Activated naive CD8-positive, alpha-beta T cell treated with anti-CD3 and anti-CD28 coated beads, Interleukin-2, amount 10 ng/mL, durations not matched to agents 7 days and 5 days (primary cell): ENCODE measurements at places on chromosomes 1 and 21.

DNA sequence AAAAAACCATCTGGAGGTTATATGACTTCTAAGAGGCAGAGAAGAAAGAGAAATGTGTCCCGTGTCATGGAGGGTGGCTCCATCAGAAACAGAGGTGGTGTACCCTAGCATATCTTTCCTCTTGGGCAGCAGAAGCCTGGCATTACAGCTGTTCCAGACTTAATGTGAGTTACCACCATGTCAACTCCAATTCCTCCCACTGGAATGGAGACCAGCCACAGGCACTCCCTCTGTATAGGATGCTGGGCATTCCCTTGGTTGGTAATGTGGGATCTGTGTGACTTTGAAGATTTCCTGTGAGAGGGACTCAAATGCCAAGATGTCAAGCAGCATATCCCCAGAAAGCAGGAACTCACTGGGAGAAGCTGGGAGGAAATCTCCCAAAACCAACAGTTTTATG is 77.1 kb upstream of the COG2 start:
- H3K27me3 ChIP-seq = peaks cover 18% of the 10 kb centered on the region
- no peaks in the 10 kb centered on the region for H3K36me3 ChIP-seq
- no peak overlapping the region for H3K27ac ChIP-seq
- DNase-seq = no peak

- H3K4me1 ChIP-seq = no peaks in the 10 kb centered on the region
- peaks cover 2% of the 10 kb centered on the region for H3K27me3 ChIP-seq
- H3K36me3 ChIP-seq = peaks cover 2% of the 10 kb centered on the region
- no peak overlapping the region for H3K27ac ChIP-seq
Measured at GRCh38 chr1:9150582-9151327, 21.9 kb upstream of the GPR157 start.

GRCh38 chr1:172466795-172467407 is 23.0 kb upstream of the PIGC start:
- H3K4me3 ChIP-seq = no peak overlapping the region
- no peak for DNase-seq
- peaks cover 6% of the 10 kb centered on the region for H3K4me1 ChIP-seq

DNA sequence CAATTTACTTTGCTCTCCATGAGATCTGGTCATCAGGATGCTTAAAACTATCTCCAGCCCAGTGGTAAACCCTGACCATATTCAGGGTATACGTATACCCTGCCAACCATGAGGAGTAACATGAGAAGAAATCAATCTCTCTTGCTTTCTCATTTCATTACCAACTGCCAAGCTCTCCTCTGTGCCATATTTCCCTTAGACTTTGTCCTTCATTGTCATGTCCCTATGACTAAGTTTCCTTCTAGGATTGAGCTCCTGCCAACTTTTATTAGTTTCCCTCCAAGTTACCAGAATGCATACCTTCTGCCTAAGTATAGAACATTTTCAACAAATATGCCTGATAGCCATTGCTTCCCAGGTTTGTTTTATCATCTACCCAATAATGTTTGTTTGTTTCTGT is 1113.9 kb upstream of the B3GALT2 start:
- H3K4me3 ChIP-seq = no peak overlapping the region
- no peak overlapping the region for H3K27ac ChIP-seq
- no peaks in the 10 kb centered on the region for H3K27me3 ChIP-seq
- DNase-seq = no peak
- peaks cover 2% of the 10 kb centered on the region for H3K36me3 ChIP-seq

GRCh38 chr1:1853593-1854257 is 37.2 kb downstream of the GNB1 start:
- peak overlapping the region; percentile 9 for H3K27ac ChIP-seq
- peaks cover 13% of the 10 kb centered on the region for H3K36me3 ChIP-seq
- no peaks in the 10 kb centered on the region for H3K27me3 ChIP-seq
- H3K4me1 ChIP-seq = peaks cover 28% of the 10 kb centered on the region
- DNase-seq = no peak

- peak overlapping the region; percentile 63 for H3K27ac ChIP-seq
- no peak for DNase-seq
- H3K4me1 ChIP-seq = peaks cover 41% of the 10 kb centered on the region
- no peaks in the 10 kb centered on the region for H3K27me3 ChIP-seq
- H3K36me3 ChIP-seq = no peaks in the 10 kb centered on the region
Measured at GRCh38 chr1:101264697-101265096, 27.9 kb downstream of the S1PR1 start.

- peaks cover 5% of the 10 kb centered on the region for H3K36me3 ChIP-seq
- peaks cover 14% of the 10 kb centered on the region for H3K4me1 ChIP-seq
- H3K4me3 ChIP-seq = no peak overlapping the region
- DNase-seq = no peak
- H3K27ac ChIP-seq = no peak overlapping the region
Measured at GRCh38 chr1:98389809-98390208, 271.7 kb upstream of the SNX7 start.

- H3K4me1 ChIP-seq = no peaks in the 10 kb centered on the region
- no peak for DNase-seq
- peaks cover 4% of the 10 kb centered on the region for H3K36me3 ChIP-seq
- H3K4me3 ChIP-seq = no peak overlapping the region
Measured at GRCh38 chr1:246214708-246215509, 292.2 kb downstream of the SMYD3 start.

DNA sequence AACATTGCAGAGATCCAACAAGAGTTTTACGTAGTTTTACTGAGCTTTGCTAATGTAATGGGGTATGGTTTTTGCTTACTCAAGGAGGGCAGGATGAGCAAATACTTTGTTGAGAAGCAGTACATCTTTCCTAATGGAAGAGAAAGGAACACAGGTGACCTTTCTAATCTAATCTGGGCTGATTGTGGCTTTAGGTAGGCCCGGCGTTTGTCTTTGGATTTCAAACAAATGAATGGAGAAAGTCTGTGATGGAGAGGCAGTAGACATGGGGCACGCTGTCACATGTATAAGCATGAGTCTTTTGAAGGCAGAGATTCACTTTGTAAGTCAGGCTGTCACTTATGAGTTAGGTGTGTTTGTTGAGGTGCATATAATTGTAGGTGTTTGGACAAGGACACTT is 1.7 kb downstream of the PLEKHM2 start:
- H3K4me3 ChIP-seq = peak overlapping the region; percentile 83
- no peak for DNase-seq
- no peaks in the 10 kb centered on the region for H3K27me3 ChIP-seq

DNA sequence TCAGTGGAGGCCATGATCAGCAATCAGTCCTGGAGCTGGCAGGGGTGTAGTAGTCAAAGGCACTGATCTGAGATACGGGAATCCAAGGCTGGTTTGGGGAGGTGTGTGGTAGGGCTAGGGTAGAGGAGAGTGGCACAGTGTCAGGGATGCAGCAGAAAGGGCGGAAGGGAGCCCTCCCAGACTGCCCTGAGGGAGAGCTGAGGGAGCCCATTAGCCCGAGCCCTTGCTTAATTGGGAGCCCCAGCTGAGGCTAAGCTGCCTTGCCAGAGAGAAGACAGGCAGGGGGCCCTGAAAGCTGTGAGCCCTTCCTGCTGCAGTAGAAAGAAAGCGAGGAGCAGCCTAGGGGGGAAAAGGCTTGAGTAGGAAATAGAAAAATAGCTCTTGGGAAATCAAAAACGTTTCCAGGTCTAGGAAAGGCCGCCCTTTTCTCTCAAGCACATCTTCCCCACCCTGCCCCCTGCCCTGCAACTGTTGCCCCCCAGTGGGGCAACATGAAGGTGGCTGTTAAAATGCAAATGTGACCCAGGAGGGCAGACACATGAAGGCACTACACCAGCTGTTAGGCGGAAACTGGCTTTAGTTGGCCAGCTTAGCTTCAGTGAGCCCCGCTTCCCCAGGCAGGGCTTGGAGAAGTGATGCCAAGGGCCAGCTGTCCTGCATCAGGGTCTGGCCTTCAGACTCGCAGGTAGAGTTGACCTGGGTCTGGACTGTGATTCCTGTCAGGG is 106.2 kb downstream of the UCK2 start:
- H3K4me3 ChIP-seq = no peak overlapping the region
- no peak for DNase-seq
- H3K36me3 ChIP-seq = no peaks in the 10 kb centered on the region
- H3K27me3 ChIP-seq = peaks cover 2% of the 10 kb centered on the region

DNA sequence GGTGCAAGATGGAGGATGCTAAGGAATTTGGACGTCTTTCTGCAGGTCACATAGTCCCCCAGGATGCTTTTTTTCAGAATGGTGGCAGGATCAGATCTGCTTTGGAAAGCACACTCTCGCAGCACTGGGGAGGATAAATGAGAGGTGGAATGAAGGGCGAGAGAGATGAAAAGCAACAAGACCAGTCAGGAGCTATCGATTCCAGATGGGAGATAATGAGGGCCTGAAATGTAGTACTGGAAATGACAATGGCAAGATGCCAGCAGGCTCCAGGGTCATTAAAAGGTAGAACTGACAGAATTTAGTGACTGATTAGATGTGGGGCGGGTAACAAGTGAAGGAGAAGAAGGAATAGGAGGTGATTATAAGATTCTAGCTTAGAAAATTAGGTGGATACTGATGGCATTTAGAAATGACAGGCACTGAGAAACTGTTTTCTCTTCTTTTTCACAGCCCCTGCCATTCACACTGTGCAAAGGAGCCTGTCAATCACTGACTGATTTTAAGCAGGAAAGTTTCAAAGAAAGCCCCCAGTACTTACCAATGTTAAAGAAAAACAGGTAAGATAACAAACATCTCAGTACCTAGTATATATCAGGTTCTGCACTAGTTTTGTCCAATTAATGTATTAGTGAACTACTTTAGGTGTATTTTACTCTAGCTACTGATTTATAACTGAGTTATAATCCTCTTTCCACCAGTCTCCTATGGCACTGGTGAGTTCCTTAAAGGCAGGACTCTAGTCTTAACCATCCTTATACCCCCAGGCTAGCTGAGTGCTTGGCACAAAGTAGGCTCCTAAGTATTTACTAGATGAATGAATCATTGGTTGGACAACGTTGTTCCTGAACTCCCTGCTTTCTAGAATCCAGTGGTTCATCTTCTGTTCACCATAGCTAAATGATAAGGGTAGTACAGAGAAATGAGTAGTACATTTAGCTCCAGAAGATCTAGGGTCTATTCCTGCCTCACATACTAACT is 9.2 kb downstream of the PIGM start:
- H3K27ac ChIP-seq = no peak overlapping the region
- peaks cover 4% of the 10 kb centered on the region for H3K27me3 ChIP-seq
- peaks cover 4% of the 10 kb centered on the region for H3K36me3 ChIP-seq
- no peak for DNase-seq
- H3K4me3 ChIP-seq = no peak overlapping the region
- peaks cover 6% of the 10 kb centered on the region for H3K4me1 ChIP-seq

GRCh38 chr1:154241703-154242351 is 21.1 kb downstream of the UBAP2L start:
- no peaks in the 10 kb centered on the region for H3K27me3 ChIP-seq
- no peak overlapping the region for H3K4me3 ChIP-seq
- H3K36me3 ChIP-seq = peaks cover 52% of the 10 kb centered on the region
- no peak for DNase-seq
- H3K4me1 ChIP-seq = peaks cover 14% of the 10 kb centered on the region

- H3K27ac ChIP-seq = no peak overlapping the region
- peaks cover 62% of the 10 kb centered on the region for H3K36me3 ChIP-seq
- no peak for DNase-seq
- no peaks in the 10 kb centered on the region for H3K27me3 ChIP-seq
Measured at GRCh38 chr1:211349741-211350140, 23.1 kb downstream of the TRAF5 start.

GRCh38 chr21:44405948-44406872 is 49.1 kb upstream of the LRRC3 start:
- H3K4me1 ChIP-seq = no peaks in the 10 kb centered on the region
- DNase-seq = no peak
- peak overlapping the region; percentile 48 for H3K27ac ChIP-seq
- H3K36me3 ChIP-seq = peaks cover 37% of the 10 kb centered on the region
- H3K27me3 ChIP-seq = no peaks in the 10 kb centered on the region
- no peak overlapping the region for H3K4me3 ChIP-seq

DNA sequence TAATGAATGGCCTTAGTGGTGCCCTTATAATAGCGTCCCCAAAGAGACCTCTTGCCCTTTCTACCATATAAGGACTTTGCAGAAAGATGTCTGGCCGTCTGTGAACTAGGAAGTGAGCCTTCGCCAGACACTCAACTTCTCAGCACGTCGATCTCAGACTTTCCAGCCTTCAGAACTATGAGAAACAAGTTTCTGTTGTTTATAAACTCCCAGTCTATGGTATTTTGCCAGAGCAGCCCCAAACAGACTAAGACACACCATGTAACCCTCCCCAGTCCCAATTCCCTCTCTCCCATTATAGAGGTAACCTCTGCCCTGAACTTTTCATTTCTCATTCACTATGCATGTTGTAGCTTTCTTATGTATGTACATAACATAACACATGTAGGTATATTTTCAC is 55.7 kb downstream of the NID1 start:
- peaks cover 3% of the 10 kb centered on the region for H3K27me3 ChIP-seq
- DNase-seq = no peak
- peaks cover 3% of the 10 kb centered on the region for H3K4me1 ChIP-seq
- no peak overlapping the region for H3K4me3 ChIP-seq

DNA sequence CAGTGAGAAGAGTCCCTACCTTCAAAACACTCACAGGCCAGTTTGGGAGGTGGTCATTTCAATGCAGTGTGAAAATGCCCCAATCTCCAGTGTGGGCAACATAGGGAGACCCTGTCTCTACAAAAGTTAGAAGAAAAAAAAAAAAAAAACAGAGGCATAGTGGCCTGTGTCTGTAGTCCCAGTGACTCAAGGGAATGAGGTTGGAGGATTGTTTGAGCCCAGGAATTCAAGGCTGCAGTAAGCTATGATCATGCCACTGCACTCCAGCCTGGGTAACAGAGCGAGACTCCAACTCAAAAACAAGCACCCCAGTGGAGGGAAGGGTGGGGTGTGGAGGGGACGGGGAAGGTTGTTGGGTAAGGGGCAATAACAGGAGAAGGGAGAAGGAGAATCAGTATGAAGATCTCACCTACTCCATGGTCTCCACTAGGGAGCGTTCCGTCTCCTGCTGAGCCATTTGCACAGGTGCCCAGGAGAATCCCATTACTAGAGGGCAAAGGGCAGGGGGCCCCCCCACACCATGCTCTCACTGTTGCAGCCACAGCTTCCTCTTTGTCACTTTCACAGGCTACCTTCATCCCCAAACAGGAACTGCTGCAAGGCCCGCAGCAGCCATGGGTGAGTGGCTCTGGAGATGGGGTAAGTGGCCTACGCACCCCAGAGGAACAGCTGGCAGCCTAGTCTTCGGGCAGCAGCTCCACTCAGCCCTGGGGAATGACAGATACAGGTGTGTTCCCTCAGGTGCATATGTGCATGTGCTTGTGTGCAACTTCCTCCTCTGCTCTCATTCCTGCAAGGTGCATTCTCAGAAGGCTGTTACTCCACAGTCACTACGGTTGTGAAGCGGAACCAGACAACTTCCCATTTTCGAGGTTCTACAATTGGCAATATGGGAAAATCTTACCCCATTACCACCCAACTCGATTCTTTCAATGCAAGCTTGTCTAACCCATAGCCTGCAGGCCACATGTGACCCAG is 87.9 kb upstream of the LYST start:
- no peaks in the 10 kb centered on the region for H3K36me3 ChIP-seq
- peaks cover 31% of the 10 kb centered on the region for H3K4me1 ChIP-seq
- DNase-seq = peak; percentile 66
- H3K4me3 ChIP-seq = peak overlapping the region; percentile 46
- peak overlapping the region; percentile 74 for H3K27ac ChIP-seq

GRCh38 chr1:236141447-236142252 is 689 bp upstream of the GPR137B start:
- H3K36me3 ChIP-seq = peaks cover 1% of the 10 kb centered on the region
- peak overlapping the region; percentile 79 for H3K4me3 ChIP-seq
- DNase-seq = peak; percentile 47
- H3K27me3 ChIP-seq = peaks cover 42% of the 10 kb centered on the region
